ENCODE measurements at places on chromosomes 16 and 17. TPM values are rescaled to one million over a fixed set of nuclear protein-coding genes. Genes with fewer than 3 reads are reported as not detected.
A peak's percentile ranks its signal among the peaks of the same experiment; 100 is the strongest.

PFAS gene
- total RNA-seq: 23.1 TPM

SLC16A11 gene
- total RNA-seq: 0.04 TPM

DNA sequence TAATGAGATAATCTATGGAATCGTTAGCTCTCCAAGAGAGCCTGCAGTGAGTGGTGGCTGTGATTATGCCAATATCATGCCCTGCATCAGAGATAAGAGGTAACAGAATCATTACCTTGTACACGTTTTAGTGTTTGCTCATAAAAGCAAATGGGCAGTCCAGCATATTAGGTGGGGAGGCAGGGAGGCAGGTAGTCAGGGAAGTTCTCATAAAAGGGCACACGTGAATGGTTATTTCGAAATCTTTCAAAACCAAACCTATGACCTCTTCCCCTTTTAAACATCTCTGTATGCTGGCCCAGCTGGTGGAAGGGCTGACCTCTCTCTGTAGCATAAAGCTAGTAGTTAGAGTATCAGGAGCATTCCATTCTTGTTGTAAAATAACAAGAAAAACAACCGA is 51.7 kb downstream of the VAT1L start:
- DNase-seq: no peak

BCAR1 gene
- 33.4 TPM for total RNA-seq

NFAT5 gene
- total RNA-seq: 15.9 TPM

- DNase-seq: no peak
Observed at GRCh38 chr16:81716478-81717225, 62.4 kb upstream of the PLCG2 start.

DNA sequence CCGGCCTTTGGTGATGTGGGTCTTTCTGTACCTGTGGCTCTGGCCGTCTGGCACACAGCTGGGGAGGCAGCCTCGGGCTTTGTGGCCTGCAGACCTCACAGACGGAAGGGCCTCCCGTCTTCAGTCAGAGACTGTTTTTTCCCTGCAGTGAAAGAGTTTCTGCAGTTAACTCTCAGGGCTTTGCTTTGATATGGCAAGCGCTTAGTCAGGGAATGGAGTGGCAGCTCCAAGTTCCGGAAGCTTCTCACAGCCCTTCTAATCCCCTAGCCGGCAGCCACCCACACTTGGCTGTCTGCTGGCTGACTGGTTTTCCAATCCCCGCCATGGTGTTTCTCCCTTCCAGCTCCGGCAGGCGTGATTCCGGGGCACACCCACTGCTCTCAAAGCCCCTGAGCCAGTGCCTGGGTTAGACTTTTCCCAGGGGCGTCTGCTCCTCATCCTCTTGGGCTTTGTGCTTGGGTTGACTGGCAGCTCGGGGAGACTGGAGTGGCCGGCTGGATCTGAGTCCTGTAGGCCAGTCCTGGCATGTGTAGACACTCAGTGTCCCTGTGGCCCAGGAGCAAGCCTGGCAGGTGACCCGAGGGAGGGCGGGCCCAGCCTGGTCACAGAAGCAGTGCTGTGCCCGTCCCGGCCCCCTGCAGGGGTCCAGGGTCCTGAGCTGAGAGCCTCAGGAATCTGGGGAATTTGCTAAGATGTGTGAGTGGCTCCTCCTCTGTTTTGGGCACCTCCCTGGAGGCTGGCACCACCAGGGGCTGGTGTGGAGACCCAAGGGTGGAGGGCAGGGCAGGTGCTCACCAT is 29.9 kb downstream of the BAIAP2 start:
- DNase-seq: peak; percentile 80

DNA sequence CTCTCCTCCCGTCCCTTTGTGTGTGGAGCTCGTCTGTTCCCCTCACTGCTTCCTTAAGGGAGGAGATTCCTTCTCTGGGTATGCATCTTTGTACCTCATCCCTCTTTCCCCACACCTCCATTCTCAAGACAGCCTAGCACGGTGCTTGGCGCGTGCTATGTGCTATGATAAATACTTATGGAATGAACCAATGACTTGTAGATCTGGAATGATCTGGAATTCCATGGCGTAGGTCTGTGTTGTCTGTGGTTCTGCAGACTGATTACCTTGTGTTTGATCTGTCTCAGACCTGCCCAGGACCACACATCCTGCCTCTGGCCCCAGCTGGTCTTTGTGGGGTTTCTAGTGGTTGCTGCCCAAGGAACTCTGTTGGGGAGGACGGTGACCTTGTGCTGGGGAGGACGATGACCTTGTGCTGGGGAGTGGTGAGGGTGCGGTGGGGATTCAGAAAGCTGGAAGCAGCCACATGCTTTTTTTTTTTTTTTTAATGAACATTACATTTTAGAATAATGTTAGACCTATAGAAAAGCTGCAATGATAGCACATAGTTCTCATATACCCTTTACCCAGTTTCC is 33.5 kb upstream of the ETV4 start:
- DNase-seq: no peak

OR1A1 gene
- not detected for total RNA-seq

CISD3 gene
- 6.4 TPM for total RNA-seq

FOXC2 gene
- 0.13 TPM for total RNA-seq

DNA sequence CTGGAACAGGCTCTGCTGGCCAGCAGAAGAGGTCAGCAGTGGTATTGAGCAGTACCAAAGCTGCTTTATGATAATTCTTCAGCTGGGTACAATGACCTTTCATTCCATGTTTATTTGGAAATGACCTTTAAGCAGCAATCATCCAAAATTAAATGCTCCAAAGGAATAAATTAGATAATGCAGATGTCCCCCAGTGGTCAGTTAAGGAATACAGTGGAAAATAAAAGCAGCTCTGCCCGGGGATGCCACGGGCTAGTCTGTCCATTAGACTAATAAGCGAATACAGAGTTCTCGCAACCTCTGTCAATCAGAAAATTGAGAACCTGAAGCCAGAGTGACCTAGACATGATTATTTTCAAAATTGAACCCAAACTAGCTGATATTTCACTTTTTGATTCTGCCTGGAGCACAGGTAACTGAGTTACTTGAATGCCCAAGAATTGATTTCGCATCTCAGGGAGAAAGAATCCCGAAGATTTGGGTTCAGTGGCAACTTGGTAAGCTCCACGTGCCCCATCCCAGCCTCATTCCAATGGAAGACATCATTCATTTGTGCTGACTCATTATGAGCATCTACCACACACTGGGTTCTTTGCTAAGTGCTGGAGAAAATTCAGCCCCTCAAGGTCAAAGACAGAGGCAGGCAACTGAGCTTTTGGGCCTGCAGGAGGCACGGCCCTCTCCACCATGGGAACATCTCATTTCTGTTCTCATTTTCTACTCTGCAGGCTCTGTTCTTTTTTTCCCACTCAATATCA is 34.4 kb upstream of the SLC39A11 start:
- no peak for DNase-seq

GRCh38 chr17:3914312-3914670 is 2.0 kb downstream of the P2RX1 start:
- DNase-seq: no peak
